GDM1 (cell line): ENCODE measurements at places on chromosomes 1 and 21.

DNA sequence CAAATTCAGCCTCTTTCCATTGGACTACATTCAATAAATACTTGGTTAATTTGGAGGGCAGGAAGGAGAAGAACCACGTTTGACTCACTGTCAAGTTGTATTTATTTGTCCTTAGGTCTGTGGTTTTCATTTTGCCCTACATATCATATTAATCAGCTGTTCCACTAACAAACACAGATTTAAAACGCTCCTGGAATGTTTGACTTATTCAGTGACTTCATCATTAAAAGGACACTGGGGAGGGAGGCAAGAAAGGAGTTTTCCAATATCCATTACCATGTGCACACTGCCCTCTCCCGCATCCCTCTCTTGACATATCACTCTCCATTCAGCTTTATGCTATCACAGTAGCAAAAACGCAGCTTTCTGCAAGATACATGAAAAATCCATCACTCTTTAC is 98.2 kb upstream of the C1orf87 start:
- no peak for DNase-seq

DNA sequence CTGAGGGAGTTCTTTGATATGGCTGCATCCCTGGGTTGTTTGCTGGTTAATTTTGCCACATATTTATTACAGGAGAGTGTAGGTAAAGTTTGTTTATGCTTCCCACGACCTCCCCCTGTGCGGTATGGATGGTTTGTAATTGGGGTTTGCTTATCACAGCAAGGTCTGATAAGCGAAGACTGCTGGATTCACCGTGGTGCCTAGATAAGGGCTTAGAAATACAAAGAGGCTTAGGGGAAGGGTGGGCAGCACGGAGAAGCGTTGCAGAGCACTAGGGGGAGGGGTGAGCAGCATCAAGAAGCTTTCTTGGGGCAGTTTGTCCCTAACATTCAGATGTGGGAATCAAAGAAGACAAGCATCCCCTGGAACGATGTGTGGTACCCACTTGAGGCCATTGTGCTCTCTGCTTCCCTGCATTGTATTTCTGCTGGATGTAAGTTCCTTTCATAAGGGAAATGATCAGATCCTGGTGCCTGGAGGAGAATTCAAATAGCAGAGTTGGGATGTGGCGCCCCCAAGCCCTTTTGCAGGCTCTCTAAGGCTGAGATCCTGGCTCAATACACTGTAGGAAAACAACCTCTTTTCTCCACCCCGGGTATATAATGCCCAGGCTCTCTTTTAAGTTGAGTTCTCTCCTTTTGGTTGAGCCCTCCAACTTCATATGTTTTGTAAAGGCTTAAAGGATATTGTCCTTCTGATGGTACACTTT is 598.1 kb upstream of the ADGRL4 start:
- no peak for DNase-seq

- DNase-seq, result peak; percentile 75
Measured at GRCh38 chr1:33396188-33397124, 34.4 kb downstream of the PHC2 start.

GRCh38 chr1:195113471-195113870 is 1494.8 kb downstream of the KCNT2 start:
- DNase-seq, result no peak

DNA sequence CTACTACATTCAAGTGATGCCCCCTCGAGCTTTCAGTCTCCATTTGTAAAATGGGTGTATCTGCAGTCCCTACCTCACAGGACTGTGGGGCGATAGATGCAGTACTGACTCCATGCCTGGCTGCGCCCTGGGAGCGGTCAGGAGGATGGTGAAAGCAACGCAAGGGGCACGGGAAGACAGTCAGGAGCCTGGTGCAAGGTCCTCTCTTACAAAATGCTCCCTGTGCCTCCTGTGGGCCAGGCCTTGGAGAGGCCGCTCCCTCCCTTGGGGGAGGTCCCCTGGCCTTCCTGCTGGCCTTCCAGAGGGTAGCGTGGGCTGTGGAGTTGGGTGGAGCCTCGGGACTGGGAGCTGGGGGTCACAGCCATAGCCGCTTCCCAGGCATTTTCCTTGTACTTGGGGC is 21.6 kb downstream of the FAM151A start:
- no peak for DNase-seq

- DNase-seq, result no peak
Measured at GRCh38 chr1:57868908-57869307, 445.0 kb upstream of the DAB1 start.

DNA sequence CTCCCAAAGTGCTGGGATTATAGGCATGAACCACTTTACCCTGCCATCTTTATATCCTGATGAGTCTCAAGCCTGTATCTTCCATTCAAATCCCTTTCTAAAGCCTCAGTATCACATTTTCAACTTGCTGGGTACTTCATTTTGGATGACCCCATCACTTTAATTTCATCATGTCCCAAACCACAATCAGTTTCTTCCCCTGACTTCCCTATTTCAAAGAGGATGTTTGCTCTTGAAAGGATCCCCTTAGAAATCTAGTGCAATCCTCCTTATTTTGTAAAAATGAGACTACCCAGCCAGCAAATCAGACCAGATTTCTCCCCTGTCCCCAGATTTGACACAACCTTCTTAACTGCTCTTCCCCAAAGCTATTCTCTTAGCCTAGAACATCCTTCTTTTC is 7.0 kb upstream of the TRIT1 start:
- no peak for DNase-seq

GRCh38 chr1:59007429-59007819 is 223.6 kb upstream of the JUN start:
- DNase-seq, result no peak

GRCh38 chr21:34195335-34195734 is 122.0 kb downstream of the MRPS6 start:
- no peak for DNase-seq

DNA sequence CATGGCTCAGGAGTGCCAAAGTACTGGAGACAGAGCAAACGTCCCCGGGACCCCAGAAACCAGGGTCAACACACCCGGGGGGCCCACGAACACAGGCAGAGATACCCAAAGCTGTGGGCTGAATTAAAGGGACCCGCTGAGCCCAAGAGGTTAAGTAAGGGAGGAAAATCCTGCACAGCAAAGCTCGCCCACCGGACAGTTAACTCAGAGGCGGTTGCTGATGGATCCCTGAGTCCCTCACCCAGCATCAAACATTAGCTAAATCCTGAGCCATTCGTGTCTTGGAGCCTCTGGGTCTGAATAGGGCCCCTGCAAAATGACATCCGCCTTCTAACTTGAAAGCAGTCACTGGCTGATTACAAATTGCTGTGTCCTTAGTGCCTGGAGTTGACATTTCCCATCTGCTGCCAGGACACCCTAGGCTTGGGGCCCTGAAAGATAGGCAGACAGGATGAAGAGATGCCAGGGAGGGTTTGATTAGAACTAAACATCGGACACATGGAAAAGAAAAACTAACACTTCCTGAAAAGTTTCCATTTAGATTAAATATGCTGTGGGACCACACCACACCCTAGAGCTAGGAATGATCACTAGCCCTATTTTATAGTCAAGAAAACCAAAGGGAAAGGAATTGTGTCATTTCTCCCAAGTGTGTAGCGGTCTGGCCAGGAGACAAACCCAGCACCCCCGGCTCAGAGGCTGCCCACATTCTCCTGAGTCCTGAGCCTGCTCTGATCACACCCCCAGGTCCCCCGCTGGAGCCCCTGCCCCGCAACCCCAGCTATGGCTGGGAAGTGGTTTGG is 239.3 kb downstream of the NPHP4 start:
- DNase-seq, result no peak

DNA sequence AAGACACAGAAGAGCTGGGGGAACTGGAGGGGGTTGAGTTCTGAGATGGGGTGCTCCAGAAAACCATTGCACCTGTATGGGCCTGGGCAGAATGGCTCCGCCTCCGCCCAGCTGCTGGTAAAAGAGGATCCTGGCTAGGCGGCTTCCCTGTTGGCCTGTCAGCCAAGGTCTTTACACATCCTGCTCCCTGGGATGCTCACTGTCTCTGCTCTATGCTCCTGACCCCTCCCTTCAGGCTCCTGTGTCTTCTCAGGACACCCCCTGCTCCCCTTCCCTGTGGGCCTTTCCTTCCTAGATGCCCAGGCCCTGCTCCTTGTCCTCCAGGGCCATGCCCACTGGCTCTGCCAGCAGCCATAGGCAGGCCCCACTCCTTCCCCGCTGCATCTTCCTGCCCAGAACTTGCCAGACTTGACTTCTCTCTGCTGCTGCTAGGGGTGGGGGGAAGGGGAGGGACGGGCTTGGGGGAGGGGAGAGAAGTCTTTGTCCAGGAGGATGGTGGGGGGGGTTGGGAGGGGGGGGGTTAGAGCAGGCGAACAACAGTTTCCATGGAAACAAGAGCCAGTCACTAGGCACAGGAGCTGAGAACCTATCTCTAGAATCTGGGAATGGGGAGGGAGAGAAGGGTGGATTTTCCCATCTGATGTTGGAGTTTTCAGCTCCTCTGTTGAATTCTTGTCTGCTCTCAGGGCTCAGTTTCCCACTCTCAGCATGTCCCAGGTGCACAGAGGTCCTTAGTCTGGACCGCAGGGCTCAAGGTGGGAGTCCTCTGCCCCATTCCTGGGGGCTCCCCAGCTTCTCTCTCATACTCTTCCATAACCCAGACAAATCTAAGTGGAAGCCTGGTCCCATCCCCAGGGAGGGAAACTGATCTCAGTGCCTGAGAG is 10.6 kb downstream of the CELSR2 start:
- no peak for DNase-seq

DNA sequence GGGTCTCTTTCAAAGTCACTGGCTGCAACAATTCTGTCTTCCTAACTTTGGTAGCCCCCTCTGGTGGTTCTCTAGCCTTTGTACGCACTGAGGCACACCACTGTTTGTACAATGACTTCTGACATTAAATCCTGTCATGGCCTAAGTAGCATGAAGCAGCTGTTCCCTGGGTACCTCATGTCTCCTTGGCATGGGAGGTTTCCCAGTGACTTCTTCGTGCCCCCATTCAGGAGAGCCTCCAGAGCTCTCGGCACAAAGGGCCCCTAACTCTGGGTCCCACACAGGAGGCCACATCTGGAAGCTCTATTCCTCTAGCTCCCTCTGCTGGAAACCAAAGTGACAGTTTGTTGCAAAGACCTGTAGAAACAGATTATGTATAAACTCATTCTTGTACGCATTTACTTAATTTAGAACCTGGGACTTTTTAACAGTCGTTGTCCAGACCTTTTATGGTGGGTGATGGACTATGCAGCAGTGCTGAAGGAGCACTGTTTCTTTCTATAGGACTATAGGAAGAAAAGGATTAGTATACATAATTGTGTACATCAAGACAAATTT is 13.4 kb downstream of the SWT1 start:
- DNase-seq, result peak; percentile 67

DNA sequence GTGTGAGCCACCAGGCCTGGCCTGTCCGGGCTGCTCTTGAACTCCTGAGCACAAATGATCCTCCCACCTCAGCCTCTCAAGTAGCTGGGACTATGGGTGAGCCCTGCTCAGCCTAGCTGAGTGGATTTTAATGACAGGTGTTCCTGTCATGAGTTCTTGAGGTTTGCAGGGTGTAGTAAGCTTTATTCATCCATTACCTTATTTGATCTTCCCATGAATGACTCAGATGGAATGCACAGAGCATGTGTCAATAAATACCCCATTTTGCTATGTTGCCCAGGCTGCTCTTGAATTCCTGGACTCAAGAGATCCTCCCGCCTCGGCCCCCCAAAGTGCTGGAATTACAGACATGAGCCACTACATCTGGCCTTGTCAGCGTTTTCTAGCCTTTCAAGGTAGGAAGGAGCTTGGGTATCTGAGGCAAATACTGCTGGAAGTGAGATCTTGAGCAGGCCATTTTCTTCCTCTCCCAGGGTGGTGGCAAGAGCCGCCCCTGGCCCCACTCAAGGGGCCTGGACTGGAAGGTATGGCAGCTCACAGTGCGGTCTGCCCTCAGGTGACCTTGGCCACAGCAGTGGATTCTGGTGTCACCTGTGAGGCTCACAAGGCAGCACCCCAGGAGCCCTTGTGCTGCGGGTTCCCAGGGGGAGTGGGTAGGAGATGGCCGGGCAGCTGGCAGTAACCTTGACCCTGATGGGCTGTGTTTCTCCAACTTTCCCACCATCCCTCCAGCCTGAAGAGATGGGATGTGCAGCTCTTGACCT is 20.0 kb downstream of the PIK3CD start:
- DNase-seq, result no peak

DNA sequence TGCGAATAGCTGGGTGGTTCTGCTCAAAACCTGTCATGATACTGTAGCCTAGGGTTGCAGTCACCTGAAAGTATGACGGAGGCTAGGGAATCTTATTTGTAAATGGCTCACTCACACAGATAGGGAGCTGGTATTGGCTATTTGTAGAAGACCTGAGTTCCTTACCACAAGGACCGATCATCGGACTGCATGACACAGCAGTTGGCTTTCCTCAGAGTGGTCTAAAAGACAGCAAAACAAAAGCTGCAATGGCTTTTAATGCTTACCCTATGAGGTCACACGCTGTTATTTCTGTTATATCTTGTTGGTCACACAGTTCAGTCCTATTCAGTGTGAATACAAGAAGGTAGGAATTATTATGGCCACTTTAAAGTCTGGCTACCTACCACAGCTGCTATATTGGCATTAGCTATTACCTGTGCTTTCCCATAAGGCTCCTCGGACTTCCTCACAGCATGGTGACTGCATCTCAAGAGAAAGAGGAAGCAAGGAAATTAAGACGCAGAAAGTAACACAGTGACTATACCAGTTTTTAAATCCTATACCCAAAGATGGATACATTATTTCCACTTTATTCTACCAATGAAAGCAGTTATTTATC is 68.4 kb upstream of the LRRC7 start:
- DNase-seq, result no peak

DNA sequence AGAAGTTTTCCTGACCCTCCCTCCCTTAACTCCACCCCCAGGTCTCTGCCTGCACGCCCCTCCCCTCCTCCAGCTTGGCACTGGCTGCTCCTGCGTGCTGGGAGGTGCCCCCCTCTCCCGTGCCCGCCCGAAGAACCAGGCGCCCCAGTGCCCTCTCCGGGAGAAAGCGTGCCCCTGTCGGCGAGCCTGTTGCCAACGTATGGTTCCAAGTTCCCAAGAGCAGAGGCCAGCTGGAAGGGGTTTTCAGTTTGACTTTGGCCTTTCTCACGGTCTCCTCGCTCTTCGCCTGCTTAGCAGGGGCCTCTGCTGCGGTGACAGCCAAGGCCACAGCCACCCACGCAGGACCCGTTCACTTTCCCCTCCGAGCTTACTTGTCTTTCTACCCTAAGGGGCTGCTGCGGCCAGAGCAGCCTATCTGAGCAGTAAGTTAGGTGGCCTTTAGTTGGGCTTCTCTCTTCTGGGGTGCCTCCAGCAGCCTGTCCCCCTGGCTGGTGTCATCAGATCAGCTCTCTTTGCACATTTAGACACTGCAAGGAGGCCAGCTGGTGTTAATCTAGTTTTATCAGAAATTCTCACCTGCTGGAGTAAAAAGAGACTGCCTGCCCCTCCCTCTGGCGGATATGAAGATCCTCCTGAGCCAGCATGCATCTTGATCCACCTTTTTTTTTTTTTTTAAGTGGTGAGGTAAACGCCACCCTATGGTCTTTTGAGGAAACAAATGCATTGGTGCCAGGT is 1.5 kb downstream of the STUM start:
- no peak for DNase-seq
